Heart right ventricle (tissue), 16 donors: ENCODE measurements at places on chromosomes 7 and 10.

DNA sequence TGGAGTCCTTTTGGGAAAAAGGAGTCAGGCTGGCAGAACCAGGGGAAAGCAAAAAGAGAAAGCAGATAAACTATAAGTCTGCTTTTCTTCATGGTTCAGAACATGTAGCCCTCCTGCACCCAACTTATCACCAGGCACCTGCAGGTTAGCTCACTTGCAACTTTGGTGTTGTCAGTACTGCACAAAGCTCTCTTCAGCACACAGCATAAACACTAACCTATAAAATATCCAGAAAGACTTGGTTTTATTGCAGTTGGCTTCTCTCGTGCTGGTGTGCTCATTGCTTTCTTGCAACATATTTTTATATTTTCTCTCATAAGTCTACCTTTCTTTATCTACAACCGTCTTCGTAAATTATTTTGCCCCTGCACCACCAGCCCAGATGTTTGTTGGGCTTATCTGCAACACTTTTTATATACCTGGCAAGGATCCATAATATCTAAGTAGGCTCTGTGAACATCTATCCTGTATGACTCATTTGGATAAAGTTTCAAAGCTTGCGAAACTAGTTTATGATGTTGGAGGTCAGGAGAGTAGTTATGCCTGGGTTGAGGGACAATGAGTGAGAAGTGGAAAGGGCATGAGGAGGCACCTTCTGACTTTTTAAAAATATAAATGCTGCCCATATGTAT is 164.6 kb downstream of the ANKRD30A start:
- no peak for DNase-seq

GRCh38 chr10:102314801-102315200 is 69.5 kb downstream of the GBF1 start:
- DNase-seq, result no peak

DNA sequence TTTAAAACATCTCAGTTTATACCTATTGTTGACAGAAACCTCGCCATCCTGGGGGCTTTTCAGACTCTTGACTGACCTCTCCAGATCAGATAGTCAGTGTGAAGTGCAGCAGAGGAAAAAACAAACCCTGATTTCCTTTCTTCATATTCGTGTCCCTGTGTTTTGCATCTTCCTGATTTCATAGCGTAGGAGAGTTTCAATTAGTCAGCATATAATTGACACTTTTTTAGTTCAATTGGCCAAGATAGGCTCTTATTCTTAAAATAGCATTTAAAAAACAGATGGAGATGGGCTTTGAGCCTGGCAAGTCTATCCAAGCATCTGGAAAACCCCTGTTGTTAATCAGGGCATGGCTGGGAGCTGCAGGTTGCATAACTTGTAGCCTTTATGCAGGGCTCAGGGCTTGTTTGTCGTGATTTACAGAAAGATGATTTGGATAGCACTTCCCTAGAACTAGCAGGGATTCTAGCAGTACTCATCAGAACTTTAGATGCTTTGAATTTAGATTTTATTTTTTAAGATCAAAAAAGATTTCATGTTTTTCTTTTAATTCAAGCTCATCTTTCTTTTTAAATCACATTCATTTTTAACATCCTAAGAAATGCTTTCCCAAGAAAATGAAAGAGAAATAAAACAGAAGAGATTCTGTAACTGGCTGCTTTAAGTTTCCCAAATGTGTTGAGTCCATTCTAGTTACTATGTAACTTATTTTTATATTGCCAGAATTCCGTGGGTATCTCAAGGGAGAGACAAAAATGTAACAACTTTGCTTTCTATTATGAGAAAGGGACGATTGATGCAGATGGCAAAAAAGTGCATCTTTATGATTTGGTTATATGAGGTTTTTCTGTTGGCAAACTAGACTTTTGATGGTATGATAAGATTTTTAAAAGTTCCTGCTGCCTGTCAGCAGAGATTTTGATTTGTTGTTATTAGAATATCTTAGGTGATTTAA is 270.8 kb upstream of the FZD8 start:
- DNase-seq, result no peak

DNA sequence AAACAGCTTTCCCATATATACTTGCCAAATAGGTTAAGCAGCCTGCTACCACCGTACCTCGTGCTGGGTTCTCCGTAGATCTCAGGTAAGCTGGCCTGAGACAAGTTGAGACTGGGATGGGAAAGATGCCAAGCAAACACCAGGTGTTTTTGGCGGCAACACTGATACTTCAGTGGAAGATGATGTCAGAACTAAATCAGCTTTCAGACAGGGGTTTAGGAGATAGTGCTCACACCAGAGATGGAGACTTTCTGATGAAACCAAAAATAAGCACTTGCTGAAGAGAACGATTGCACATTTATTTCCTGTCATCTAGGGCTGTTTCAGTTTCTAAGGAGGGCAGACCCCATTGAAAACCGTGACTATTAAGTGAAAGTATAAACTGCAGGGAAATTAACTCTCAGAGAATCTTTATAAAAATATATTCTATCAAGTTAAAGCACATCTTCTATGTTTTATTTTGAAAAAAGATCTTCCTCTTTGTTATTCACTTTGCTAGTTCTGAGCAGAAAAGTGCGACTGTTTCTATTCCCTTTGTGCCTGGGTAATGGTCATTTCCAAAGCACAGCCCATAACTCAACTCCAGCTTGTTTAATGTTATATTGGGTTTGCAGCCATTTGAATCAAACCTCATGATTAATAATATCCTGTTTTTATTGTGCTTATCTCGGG is 149.9 kb downstream of the CPED1 start:
- no peak for DNase-seq

- no peak for DNase-seq
Observed at GRCh38 chr10:90378524-90379076, 479.2 kb downstream of the HTR7 start.

- DNase-seq, result no peak
Observed at GRCh38 chr10:47116445-47116844, 183.6 kb upstream of the GDF10 start.

- DNase-seq, result no peak
Observed at GRCh38 chr10:18689498-18689897, 30.3 kb downstream of the ARL5B start.

DNA sequence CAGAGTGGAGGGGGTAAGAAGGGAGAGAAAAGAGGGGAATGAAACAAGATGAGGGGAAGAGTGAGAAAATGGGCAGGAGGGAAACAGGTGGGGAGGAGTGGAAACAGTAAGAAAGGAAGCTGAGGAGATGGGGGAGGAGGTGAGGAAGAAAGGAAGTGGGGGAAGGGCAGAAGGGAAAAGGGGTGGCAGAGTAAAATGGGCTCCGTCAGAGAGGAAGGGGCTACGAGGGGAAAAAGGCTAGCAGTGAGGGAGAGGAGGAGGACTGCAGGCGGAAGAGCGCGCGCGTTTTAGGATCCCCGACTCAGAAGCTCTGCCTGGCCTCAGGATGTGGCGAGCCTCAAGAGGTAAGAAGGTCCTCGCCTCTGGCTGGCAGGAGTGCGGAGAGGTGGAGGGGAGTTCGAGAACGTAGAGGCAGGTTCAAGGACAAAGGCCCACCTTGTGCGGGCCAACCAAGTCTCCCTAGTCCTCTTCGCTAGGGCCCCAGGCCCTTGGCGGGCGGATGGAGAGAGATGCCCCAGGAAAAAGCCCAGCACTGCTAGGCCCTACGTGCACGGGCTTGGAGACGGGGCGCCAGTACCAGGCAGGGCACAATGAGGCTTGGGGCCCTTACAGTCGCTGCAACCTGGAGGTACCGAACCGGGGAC is 5.8 kb upstream of the NKX2-3 start:
- no peak for DNase-seq

GRCh38 chr7:80611779-80612178 is 26.7 kb upstream of the CD36 start:
- DNase-seq, result peak; percentile 63

- peak; percentile 38 for DNase-seq
Observed at GRCh38 chr7:140610204-140611165, 30.1 kb downstream of the DENND2A start.

- no peak for DNase-seq
Observed at GRCh38 chr10:71075086-71075758, 137.1 kb upstream of the UNC5B start.

DNA sequence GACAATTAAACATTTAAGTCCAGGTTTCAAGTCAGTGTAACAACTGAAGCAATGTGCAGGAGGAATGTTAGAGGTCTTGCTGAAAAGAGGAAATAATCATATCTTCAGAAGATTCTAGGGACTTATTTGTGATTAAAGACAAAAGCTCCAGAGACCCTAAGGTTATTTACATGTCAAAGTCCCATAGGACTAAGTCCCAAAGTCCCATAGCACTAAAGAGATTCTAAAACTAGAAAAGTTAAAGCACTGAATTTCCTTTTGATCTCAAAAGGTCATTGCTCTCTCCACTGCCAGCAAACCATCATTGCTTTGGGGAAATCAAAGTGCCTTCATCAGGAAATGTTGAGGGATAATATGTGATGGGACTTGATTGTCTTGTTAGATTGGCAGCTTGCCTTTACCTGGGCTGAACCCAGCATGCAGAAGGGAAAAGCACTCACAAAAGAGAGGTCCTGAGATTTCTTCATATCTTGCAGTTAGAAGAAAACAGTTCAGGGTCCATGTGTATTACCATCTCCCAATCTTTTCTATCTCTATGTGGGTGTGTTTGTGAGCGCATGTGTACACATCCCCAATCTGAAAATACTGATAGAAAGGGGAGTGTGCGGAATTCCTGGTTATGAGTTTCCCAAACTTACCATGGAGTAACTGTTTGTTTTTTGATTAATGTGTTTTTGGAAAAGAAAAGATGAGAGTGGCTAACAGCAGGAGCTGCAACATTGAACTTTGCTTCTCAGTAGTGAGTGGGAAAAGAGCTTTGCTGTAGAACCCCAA is 21.8 kb downstream of the NUDT13 start:
- no peak for DNase-seq

DNA sequence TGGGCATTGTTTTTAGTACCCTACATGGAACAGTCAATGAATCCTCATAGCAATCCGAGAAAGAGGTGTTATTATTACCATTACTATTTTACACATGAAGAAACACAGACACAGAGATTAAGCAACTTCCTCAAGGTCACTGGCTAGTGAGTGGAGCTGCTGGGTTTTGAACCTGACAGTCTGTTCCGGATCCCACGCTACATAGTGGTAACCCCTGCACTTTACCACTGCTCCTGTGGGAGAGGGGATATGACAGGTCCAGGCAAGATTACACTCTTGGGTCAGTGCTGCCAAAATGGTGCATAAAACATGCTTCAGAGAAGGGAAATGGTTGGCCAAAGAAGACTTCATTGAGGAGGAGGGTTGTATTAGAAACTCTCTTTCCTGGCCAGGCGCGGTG is 185.7 kb downstream of the XPNPEP1 start:
- no peak for DNase-seq
